ENCODE measurements at places on chromosomes 1 and 21.
A peak's percentile ranks its signal among the peaks of the same experiment; 100 is the strongest.

GRCh38 chr1:114126261-114127095, 27.2 kb downstream of the SYT6 start:
- DNase-seq, result no peak

DNA sequence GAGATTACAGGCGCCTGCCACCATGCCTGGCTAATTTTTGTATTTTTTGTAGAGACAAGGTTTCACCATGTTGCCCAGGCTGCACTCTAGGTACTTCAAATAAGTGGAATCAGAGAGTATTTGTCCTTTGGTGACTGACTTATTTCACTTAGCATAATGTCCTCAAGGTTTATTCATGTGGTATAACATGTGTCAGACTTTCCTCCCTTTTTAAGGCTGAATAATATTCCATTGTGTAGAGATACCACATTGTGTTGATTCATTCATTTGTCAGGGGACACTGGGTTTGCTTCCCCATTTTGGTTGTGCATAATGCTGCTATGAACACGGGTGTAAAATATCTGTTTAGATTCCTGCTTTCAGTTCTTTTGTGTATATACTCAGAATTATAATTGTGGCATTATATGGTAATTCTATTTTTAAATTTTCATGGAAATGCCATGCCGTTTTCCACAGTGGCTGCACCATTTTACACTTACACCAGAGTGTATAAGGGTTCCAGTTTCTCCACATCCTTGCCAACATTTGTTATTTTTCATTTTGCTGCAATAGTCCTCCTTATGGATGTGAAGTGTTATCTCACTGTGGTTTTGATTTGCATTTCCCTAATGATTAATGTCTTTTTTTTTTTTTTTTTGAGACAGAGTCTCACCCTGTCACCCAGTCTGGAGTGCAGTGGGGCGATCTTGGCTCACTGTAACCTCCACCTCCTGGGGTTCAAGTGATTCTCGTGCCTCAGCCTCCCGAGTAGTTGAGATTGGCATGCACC, 35.1 kb downstream of the IL6R start:
- DNase-seq, result no peak

DNA sequence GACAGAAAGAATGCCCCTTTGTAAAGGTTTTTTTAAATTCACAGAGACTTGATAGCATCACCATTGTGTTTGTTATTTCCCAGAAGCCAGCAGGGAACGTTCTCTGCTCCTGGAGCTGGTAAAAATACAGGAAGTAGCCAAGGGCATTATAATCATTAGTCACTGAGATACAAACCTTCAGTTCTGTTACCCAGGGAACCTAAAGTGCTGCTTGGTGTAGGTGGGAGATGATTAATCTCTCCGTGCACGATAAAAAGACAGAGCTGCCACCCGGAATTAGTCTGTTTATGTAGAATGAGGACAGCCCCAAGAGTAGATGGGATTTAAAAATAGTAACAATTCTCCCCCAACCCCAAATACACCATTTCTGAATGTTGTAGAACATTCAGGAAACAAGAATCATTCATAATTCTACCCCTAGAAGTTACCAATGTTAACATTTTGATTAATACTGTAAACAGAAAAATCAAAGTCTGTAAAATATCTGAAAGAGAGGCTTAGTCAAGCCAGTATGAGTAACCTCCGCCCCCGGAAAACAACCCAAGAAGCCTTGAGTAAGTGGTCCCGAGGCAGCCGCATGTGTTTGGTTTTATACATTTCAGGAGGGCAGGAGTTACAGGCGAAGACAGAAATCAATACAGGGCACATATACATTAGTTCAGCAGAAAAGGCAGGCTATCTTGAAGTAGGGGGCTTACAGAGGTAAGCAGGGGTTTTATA, 45.3 kb upstream of the CTBS start:
- peak; percentile 91 for DNase-seq

- no peak for DNase-seq
These were observed 41.5 kb upstream of the DUSP10 start for GRCh38 chr1:221783437-221783836.

DNA sequence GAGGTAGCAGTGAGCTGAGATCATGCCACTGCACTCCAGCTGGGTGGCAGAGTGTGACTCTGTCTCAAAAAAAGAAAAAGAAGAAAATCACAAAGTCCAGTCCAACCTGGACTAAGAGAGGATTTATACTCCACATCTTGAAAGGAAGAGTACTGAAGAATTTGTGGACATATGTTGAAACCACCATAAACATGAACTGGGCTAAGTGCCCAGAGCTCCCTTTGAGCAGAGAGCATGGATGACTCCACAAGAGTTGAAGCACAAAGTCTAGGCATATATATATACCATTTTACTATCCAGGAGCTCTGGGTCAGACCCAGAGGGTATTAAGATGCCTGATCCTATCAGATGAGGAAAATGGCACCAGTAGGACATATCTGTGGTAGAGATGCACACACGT, 86.6 kb downstream of the OMA1 start:
- no peak for DNase-seq

DNA sequence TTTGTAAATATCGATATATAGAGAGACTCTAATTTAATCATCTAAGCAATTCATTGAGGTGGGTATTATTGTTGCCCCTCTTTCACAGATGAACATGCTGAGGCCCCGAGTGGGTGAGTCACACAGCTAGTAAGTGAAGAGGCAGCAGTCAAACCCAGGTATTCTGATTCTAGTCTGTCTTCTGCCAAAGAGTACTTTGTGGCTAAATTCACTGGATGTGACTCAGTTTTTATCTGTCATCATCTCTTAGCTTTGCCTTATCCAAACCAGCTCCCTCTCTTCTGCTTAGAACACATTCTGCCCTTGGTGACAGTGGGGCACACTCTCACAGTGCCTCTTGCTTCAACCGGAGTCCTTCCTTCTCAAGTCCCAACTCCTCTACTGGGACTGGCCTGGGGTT, 11.5 kb downstream of the FCRL5 start:
- no peak for DNase-seq

- DNase-seq, result peak; percentile 53
These were observed 25.7 kb downstream of the C21orf91 start for GRCh38 chr21:17793246-17794123.

- no peak for DNase-seq
These were observed 517 bp downstream of the IPO13 start for GRCh38 chr1:43947061-43947873.

- peak; percentile 55 for DNase-seq
These were observed 222.1 kb downstream of the COL24A1 start for GRCh38 chr1:85934516-85934915.

DNA sequence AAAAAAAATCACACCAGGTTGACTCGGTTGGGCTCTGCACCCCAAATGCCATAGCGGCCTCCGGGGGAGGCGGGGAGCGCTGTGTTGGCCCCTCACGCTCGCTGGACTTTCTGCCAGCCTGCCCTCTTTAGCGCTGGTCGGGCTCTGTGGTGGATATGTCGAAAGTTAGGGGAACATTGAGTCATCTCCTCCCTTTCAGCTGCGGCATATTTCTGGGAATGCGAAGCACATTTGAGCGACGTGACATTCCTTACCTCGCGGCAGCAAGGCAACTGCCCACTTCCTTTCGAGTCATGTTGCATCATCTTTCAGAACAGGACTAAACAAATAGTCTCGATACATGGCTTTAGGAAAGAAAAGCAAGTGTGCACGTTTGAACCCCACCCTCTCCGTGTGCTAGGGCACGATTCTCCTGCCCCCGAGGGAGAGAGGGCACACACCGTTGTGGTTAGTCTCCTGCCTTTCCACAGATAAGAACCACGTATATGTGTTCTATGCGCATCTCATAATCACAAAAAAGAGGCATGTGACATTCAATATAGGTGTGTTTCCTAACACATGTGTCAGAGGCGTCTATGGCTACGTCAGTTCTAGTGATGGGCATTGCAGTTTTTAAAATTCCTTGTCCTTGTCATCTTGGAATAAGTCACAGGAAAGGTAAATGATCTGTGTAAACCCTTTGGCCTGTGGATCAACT, 105.9 kb upstream of the SLC45A1 start:
- DNase-seq, result peak; percentile 100

- no peak for DNase-seq
These were observed 16.0 kb downstream of the PFKFB2 start for GRCh38 chr1:207069061-207069460.
